Left kidney (tissue), 8 donors: ENCODE measurements at places on chromosomes 1 and 21. TPM values are rescaled to one million over a fixed set of nuclear protein-coding genes. Genes with fewer than 3 reads are reported as not detected.

- no peak for DNase-seq
Measured at GRCh38 chr1:207810606-207811295, 58.9 kb downstream of the CD46 start.

- DNase-seq = no peak
Measured at GRCh38 chr1:82894635-82895034, 1093.9 kb downstream of the ADGRL2 start.

GRCh38 chr1:161781995-161782394, 15.9 kb downstream of the ATF6 start:
- DNase-seq = no peak

DNA sequence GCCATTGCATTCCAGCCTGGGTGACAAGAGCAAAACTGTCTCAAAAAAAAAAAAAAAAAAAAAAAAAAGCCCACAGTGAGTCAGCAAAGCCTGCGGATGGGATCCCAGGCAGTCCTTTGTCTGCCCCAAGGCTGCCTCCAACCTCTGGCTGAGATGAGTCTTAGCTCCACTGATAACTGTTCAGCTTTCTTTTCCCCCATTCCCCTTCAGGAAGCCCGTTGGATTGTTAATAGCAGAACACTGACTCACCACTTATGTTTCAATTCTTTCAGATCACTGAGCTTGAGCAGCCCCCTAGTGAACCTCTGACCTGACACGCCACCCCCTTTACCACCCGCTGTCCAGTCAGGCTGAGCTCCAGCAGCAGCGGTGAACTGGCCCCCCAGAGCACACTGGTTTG, 57.5 kb downstream of the ERG start:
- DNase-seq = no peak

DNA sequence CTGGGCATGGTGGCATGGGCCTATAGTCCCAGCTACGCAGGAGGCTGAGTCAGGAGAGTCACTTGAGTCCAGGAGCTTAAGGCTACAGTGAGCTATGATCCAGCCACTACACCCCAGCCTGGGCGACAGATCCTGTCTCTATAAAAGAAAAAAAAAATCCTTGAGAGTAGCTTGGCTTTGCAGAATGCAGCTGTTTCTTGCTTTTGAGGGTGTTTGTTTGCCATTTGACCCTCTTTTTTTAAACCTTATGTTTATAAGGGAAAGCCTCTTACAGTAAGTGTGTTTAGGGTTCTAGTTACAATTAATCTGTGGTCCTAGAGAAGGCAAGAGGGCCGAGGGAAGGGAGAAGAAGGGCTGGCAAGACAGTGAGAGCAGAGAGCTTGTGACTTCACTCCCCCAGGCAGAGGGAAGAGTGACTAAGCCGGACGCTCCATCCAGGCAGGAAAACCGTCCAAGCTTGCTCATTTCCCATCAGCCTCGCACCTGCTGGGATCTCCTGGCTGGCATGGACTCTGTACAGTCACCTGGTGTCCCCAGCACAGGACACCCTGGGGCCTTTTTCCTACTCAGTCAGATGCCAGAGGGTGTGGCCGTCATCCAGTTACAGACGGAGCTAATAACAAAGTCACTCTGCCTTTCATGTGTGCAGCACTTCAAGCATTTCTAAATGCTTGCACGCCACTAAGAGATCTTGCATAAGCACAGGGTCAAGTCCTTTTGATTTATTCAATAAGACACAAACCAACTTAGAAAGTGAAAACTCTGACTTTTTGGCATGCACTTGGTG, 55.5 kb upstream of the PSEN2 start:
- DNase-seq = peak; percentile 47

DNA sequence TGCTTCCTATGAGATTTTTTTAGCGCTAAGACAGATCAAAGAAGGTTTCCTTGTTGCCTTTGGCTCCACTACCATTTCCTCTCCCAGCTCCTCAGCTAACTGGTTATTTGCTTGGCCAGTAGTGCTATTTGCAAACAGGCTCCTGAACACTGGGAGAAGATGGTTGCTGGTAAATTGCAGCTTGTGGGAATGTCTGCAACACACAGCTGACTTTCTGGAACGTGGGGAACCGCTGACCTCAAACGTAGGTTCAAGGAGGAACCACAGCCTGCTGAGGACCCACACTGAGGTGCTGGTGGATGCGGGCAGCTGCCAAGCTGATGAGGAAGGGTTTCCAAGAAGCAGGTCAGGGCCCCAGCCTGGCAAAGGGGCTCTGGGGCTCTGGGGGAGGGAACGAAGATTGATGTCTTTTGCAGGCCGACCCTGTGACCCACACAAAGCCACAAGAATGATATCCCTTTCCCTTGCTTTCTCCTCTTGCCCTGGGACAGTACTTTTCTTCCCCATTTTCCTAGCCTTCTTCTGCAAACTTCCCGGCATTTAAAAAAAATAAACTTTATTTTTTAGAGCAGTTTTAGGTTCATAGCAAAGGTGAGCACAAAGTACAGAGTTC, 24.8 kb downstream of the GNG4 start:
- no peak for DNase-seq

GRCh38 chr1:164648636-164649035, 89.7 kb downstream of the PBX1 start:
- DNase-seq = no peak

DNA sequence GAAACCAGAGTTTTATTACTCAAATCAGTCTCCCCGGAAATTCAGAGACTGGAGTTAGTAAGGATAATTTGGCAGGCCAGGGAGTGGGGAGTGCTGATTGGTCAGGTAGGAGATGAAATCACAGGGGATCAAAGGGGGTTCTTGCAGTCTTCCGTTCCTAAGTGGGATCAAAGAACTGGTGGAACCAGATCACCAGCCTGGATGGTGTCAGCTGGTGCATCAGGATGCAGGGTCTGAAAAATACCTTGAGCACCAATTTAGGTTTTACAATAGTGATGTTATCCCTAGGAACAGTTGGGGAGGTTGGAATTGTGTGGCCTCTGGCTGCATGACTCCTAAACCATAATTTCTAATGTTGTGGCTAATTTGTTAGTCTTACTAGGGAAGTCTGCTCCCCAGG, 1.4 kb upstream of the CD101 start:
- no peak for DNase-seq

DNA sequence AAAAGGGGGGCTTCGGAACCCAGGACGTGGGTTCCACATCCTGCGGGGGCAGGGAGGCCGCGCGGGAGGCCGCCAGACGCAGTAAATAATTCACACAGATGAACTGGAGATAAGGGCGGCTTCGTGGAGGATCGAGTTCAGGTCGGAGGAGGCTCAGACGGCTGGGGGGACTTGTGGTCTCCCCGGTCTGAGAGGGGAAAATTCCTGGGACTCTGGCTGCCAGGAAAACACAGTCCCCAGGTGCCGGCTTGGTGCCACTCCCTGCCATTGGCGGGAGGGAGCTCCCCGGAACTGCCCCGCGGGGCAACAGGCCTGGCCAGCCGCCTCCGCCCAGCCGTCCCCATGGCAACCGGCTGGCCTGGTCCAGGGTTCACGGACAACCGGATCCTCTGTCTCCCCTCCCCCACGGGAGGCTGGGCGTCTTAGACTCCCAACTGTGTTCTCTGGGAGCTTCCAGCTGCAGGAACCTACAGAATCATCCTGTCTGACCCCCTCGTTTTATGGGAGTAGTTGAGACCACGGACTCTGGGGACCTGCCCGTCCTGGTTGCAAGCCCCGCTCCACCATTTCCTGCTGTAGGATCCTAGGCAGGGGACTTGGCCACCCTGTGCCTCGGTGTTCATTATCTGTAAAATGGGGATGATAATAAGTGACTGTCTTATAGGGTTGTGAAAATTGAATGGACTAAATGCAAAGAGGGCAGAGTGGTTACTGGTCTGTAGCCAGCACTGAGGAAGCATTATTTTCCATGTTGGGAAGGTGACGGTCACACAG, 9.6 kb downstream of the CAMK2N1 start:
- peak; percentile 85 for DNase-seq

- no peak for DNase-seq
Measured at GRCh38 chr1:10761503-10762152, 34.8 kb downstream of the CASZ1 start.

- no peak for DNase-seq
Measured at GRCh38 chr1:167627865-167628641, 2.0 kb upstream of the RCSD1 start.

- DNase-seq = no peak
Measured at GRCh38 chr1:47813970-47814369, 183.2 kb downstream of the TRABD2B start.

DNA sequence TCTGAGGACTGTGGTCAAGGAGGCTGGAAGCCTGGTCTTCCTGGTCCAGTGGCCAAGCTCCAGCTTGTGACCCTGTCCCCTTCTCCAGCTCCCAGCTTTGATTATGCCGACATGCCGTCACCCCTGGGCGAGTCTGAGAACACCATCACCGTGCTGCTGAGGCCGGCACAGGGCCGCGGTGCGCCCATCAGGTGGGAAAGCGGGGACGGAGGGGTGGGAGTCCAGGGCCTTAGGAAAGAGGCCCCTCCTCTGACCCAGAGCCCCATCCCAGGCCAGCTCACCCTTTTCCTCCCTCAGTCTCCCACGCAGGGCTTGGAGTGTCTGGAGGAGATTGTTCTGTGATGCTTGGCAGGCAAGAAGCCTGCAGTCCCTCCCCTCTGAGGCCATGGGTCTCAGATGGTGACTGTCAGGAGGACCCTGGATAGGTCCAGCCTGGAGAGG, 43.6 kb downstream of the PTPRU start:
- no peak for DNase-seq

DNA sequence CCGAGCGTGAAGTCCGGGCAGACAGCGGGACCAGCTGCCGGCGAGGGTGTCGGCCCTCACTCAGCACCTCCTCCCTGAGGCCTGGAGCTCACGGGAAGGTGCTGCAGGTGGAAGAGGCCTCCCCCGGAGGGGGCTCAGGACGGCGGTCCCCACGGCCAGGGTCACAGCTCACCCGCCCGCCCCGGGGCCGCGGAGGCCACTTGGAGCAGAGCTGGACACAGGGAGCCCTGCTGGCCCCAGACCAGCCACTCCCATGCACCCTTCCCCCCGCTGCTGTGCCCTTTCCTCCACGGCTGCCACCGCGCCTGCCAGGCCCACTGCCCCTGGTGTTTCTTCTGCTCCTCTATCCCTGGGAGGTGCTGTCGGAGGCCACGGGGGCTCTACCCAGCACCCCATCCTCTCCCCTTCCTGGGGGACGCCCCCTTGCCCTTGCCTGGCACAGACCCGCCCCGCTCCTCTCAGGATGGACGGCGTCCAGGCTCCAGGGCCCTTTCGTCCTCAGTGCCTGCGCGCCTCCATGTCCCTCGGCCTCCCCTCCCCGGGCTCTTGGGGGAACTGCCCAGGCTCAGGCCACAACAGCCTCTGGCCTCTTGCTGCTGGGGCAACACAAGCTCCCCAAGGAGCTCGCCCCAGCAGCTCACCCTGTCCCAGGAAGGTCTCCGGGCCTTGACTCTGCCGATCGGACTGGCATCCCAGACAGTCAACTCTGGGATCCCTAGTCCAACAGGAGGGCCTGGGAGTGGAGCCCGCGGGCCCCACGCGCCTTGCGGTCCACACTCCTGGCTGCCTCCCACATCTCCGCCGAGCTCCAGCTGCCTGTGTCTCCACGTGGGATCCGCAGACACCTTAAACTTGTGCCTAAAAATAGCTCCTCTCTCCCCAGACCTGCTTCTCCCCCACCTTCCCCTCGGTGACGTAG, 4.1 kb downstream of the TMEM240 start:
- no peak for DNase-seq

GRCh38 chr1:56416495-56416894, 162.9 kb downstream of the PLPP3 start:
- DNase-seq = no peak

GRCh38 chr1:92992054-92992453, 30.8 kb upstream of the DIPK1A start:
- DNase-seq = no peak

DNA sequence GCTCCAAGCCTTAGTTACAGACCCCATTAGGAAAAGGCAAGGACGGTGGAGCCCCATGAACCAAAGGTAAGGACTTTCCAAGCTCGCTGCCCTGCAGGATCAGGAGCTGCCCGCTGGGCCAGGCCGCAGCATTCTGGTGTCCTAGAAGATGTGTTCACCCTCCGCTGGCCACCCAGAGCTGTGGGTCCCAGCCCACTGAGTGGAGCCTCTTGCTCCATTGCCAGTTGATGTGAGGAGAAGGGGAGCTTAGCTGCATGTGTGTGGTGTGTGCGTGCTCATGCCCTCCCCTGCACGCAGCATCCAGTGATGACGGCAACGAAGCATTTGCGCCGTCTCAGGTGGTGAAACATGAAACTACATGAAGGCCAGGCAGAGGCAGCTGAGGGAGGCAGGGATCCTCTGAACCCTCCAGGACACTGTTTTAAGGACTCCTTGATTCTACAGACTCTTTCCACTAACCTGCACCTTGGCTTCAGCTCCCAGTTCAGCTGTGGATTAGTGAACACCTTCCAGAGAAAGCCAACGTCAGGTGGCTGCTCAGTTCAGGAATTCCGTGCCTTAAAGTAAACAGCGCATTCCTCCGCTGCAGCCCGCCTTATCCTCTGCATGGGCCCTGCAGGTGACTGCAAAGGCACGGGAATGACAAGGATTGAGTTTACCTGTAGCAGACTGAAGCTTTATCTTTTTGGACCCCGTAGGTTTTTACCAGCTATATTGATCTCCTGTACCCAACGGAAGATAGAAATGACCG, 48.7 kb downstream of the SMYD2 start:
- DNase-seq = no peak

DNA sequence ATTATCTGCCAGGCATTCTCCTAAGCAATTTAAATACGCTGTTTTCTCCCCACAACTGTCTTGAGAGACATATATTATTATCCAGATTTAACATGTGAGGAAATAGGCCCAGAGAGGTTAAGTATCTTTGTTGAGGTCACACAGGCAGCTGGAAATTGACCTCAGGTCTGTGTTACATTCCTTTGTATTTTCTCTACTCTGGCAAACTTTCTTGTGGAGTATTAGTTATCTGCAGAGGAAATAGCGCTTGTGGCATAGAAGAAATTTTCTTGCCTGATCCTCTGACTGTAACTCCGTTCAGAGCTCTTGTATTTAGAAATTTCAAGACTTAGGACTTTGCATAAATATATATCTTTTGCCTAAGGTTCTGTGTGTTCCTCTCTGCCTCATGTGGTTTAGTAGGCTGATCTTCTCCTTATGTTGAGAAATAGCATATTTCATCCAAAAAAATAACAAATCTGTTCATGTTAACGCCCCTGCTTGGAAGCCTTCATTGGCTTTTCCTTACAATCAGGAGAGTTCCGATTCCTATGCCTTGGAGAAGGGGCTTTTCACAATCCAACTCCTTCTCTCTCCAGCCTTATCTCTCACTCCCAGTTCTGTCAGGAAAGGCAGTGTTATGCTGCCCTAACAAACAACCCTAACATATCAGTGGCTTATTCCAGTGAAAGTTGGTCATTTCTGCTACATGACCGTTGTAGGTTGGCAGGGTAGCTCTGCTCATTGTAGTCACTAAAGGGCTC, 2.5 kb upstream of the JUN start:
- DNase-seq = no peak

GRCh38 chr1:2468041-2468472, 8.0 kb upstream of the PLCH2 start:
- DNase-seq = peak; percentile 66

Gene SLC16A4
- 112 TPM for polyA plus RNA-seq

Gene AGO1
- polyA plus RNA-seq = 20.9 TPM

Gene FCGR3A
- 1.1 TPM for polyA plus RNA-seq

Gene CR1L
- 1.2 TPM for polyA plus RNA-seq

Gene PHF13
- polyA plus RNA-seq = 25.0 TPM

Gene ARHGAP30
- 2.2 TPM for polyA plus RNA-seq

Gene ABL2
- 13.5 TPM for polyA plus RNA-seq

Gene GUCA2A
- not detected for polyA plus RNA-seq

Gene DENND2C
- 5.4 TPM for polyA plus RNA-seq

Gene KRTAP22-2
- not detected for polyA plus RNA-seq

Gene FALEC
- 0.83 TPM for polyA plus RNA-seq
